ENCODE measurements at places on chromosomes 11 and 22.
A peak's percentile ranks its signal among the peaks of the same experiment; 100 is the strongest.

DNA sequence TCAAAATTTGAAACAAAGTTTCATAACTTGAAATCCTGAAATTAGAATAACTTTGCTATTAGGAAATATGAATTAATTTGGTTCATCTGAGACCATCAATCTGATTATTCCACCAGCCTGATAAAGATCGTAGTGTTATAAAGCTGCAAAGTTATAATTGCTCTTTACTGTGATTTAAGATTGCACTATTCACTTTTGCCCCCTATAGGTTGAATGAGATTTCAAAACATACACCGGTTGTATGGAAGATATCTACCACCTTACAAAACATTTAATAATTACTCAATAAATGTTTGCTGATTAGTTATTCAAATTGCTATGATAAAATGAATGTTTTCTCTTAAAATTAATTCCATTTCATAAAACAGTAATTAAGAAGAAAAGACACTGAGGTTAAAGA is 26.1 kb downstream of the APIP start:
- no peak for DNase-seq

DNA sequence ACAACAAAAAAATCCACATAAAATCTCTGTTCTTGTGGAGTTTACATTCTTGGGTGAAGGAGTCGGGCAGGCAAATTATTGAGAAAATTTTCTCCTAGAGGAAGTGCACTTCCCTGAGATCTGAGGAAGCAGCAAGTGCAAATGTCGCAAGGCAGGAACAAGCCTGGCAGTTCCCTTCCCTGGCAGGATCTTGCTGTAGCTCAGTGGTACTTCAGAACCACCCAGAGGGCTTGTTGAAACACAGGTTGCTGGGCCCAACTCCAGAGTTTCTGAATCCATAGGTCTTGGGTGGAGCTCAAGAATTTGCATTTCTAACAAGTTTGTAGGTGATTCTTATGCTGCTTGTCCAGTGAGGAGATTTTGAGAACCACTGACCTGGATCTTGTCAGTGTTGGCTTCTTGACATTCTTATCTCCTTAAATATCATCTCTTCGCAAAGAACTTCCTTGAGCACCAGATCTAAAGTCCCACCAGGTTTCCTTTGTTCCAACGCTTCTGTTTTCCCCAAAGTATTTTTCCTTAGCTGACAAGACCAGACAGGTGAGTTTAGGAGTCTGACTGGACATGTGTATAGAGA is 9.6 kb downstream of the QSER1 start:
- no peak for DNase-seq

DNA sequence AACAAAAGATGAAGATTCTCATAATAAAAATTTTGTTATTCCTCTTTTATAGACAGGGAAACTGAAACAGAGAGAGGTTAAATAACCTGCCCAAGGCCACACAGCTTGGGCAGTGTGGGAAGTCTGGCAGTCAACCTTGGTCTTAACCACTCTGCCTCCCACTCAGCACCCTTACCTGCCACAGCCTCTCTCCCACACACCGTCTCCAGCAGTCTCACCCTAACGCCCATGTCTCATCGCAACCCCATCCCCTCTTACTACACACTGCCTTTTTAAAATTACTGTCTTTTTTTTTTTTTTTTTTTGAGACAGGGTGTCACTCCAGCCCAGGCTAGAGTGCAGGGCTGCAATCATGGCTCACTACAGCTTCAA is 25.0 kb downstream of the ARRB1 start:
- no peak for DNase-seq

DNA sequence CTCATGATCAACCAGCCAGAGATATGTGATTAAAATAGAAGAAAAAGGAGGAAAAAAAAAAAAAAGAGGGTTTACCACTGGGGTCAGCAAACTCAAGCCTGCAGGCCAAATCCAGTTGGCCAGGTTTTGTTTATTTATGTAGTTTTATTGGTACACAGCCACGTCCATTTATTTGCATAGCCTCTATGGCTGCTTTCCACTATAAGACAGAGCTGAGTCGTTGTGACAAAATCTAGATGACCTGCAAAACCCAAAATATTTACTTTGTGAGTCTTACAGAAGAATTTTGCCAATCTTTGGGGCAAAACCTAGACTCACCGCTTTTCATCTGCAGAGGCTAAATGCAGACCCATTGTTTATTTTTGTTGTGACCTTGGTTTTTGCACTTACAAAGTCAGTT is 87.1 kb downstream of the TENM4 start:
- DNase-seq = no peak

DNA sequence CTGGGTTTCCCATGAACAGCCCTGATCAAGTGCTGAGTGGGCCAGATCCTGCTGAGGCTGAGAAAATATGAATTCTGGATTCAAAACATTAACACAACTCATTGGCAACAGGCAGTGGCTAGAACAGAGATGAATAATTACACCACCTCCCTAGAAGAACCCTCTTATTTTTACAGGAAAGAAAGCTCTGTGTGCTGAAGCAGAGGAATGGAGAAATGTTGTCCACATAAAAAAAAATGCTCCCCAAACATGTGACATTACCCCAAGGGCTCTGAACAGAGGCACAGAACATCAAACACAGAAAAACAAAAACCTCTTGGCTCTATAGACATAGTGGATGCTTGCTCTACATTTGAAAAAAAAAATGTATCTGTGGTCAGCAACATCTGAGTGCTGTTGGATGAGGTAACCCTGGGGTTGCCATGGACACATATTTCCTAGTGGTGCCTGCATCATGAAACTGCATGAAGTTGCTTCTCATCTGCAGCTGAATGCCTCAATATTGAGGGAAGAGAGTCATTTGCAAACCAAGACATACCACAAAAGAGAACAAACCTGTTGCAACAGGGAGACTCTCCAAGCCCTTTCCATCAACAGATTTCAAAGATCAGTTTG is 98.8 kb downstream of the SNX19 start:
- peak; percentile 72 for DNase-seq

DNA sequence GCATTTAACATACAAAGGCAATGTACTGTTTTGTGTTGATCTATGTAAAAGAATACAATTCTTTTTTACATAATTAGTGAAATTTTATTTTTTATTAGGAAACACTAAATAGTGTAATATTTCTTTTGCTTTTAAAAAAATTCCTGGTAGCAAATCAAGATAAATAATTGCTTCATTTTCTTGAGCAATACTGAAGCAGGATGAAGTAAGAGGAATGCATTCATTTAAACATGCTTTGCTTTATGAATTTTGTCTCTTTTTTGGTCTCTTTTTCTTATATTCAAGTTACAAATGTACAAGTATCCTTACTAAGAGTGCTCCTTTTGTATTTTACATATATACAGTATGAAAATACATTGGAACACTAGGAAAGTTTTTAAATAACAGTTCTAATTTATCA is 144.4 kb upstream of the TEAD1 start:
- no peak for DNase-seq

- no peak for DNase-seq
Measured at GRCh38 chr22:37233751-37234631, 10.1 kb downstream of the RAC2 start.

All from astrocyte of the spinal cord (primary cell).